Foreskin melanocyte (primary cell): ENCODE measurements at places on chromosomes 12 and 14.

DNA sequence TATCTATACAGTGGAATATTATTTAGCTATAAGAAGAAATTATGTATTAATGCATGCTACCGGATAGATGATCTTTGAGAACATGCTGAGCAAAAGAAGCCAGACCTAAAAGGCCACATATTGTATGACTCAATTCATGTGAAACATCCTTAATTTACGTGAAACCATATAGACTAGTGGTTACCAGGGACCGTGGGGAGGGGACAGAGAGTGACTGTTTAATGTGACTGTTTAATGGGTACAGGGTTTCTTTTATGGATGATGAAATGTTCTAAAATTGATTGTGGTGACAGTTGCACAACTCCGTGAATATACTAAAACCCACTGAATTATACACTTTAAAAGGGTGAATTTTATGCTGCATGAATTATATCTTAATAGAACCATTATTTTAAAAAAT is 8.5 kb upstream of the BCL7A start:
- DNase-seq: no peak

DNA sequence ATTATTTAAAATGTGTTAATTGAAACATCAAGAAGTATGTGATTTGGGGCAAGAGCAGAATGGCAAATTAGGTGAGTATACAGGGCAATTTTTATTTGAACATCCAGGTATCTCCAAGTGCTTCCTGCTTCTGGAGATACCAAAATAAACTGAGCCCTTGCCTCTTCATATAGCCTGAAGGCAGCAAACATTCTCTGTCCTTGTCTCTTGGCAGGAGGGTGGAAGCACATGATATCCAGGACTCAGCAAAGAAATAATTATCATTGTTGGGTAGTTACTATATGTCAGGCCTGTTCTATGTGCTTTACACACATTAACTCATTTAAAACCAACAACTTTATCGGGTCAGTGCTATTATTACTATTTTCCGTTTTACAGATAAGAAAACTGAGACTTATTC is 12.5 kb downstream of the LIN7A start:
- no peak for DNase-seq

DNA sequence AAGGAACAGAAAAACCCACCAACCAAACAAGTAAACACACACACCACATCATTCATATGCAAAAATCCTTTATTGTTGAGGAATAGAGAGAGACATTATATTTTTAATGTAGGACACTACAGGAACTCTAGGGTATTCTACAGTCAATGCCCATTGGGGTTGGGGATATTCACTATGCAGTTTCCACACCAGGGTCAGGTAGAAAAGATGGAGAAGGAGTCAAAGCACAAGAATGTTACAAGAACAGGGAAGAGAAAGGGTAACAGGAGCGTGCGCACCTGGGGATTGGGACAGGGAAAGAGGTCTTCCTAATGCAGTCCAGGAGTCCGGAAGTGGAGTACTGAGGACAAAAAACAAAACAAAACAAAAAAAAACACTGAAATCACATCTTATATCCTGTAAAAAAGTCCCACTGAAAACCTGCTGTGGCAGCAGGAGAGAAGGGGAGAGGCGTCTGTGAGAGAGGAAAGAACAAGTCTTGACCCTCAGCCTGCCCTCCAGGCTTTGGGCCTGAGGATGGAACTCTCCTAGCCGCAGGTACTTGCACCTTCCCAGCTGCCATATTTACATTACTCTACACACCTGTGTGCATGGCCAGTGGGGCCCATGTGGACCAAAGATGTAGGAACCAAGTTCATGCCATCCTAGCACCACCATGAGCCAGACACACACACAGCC is 3.7 kb upstream of the ZBTB39 start:
- DNase-seq: no peak

- DNase-seq: peak; percentile 59
Measured at GRCh38 chr12:32455607-32456071, 56.3 kb downstream of the FGD4 start.

DNA sequence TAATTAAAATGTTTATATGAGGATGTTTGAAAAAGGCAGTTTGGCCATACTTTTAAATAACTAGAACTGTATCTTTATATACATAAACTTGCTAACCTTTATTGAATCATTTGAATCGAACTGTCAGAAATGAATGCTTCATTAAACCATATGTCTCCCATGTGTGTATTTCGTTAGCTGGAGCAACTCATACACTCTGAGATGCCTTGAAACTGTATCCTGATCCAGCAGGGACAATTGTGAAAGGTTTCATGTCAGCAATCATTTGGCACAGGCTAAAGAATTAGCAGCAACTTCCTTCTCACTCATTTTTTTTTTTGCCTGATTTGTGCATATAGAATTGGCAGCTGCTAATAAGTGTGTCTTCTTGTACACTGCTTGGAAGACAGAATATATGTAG is 109.9 kb downstream of the NAV3 start:
- DNase-seq: no peak

DNA sequence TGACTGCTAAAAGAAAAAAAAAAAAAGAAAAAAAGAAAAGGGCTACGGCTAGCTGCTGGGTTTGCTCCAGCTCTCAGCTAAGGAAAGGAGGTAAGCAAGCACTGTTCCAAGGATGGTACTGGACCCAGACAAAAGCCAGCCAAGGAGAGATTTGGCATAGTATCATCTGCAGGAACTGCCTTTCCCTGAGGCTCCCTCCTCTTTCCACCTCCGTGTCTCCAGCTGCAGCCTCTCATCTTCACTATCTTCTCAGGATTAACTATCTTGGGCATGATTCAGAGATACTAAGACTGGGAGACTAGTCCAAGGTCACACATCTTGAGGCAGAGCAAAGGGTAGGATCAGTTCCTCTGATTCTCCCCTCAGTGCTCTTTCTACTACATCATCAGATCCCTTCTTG is 6.0 kb downstream of the KITLG start:
- no peak for DNase-seq

DNA sequence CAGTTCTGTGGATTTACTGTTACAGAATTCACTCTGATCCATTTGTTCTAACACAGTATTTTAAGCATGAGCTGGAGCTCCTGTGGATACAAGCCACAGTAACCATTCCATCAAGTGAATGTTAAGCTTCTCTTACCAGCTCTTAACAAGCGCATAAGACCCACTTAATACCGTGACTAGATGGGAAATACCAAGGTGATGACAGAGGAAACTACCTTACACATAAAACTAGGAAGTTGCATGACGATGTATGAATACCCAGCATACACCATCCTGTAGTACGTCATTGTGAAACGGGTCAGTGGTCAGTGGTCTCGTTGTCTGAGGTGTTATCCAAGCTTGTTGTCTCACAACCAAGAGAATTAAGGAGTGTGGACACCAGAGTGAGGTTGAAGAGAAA is 2.0 kb upstream of the GALC start:
- no peak for DNase-seq

- DNase-seq: no peak
Measured at GRCh38 chr14:36222952-36223468, 46.5 kb upstream of the PTCSC3 start.

GRCh38 chr12:108560752-108561719 is at the start of gene SART3:
Gene SART3 (minus strand): TSS chr12:108561173. CDS start chr12:108561154, 19 bp downstream.
- peak; percentile 92 for DNase-seq
